Left hindlimb (tissue), 1 donor: ENCODE measurements at places on chromosomes 1 and 21.

- DNase-seq, result no peak
Observed at GRCh38 chr1:198829944-198830343, 191.1 kb downstream of the PTPRC start.

- no peak for DNase-seq
Observed at GRCh38 chr1:205279986-205280385, 41.6 kb downstream of the NUAK2 start.

- no peak for DNase-seq
Observed at GRCh38 chr1:107976836-107977235, 11.9 kb upstream of the VAV3 start.

DNA sequence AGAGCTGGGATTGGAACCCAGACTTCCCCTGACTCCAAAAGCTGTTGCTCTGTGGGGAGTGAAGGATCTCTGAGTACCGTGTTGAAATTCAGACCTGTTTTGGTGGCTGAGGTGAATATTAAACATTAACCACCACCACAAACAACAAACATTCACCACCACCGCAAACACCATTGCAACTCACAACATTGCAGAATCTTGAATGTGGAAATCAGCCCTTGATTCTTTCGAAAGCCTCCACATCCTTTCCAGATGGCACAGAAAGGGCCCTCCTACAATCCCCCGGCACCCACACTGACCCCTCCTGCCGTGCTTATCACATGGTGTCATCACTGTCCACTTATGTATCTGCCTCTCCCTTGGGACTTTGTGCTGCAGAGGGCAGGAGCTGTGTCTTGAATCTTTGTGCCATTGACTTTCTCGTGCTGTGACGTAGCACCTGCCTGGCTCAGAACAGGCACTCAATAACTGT, 1.4 kb downstream of the CDA start:
- DNase-seq, result no peak

DNA sequence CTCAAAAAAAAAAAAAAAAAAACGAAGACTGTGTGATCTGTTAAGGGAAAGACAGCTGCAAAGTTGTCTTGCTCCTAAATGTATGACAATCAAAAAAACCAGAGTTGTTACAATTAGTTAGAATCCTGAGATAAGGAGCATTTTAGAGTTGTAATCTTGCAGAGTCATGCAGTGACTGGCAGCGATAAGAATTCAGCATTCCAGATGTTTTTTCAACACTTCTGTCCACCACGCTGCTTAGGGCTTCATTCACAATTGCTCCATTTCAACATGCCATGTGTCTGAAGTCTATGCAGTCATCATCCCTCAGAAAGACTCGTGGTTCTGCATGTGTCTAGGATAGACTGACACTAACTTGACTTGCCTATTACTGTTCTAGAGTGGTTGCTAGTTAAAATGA, 102.4 kb upstream of the BACE2 start:
- no peak for DNase-seq
